ENCODE measurements at places on chromosomes 16 and 17.

GRCh38 chr16:73354434-73354833 lies 306.5 kb upstream of the ZFHX3 start:
- DNase-seq, result no peak

GRCh38 chr17:17446666-17447155 lies 30.1 kb upstream of the MED9 start:
- no peak for DNase-seq

- no peak for DNase-seq
Measured at GRCh38 chr16:81745704-81746558, 33.2 kb upstream of the PLCG2 start.

DNA sequence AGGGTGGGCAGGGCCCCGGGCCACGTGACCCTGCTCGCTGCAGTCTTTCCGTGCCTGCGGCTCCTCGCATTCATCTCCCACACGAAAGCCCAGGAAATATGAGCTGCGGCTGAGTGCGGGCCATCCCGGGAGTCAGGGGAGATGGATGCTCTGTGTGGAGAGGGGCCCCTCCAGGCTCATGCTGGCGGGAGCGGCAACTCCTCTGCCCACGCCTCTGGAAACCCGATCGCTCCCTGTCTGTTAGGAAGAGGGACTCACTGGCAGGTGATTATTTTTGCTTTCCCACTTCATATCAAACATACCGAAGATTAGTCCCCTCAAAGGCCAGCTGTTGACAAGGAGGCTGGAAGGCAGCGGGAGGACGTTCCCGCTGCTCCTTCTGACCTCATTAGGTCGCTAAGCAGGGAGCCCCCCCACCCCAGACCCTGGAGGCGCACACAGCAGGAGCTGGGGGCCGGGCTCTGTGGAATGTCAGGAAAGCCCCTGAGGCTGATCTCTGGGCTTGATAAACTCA lies 228.5 kb downstream of the FOXL1 start:
- DNase-seq, result no peak

DNA sequence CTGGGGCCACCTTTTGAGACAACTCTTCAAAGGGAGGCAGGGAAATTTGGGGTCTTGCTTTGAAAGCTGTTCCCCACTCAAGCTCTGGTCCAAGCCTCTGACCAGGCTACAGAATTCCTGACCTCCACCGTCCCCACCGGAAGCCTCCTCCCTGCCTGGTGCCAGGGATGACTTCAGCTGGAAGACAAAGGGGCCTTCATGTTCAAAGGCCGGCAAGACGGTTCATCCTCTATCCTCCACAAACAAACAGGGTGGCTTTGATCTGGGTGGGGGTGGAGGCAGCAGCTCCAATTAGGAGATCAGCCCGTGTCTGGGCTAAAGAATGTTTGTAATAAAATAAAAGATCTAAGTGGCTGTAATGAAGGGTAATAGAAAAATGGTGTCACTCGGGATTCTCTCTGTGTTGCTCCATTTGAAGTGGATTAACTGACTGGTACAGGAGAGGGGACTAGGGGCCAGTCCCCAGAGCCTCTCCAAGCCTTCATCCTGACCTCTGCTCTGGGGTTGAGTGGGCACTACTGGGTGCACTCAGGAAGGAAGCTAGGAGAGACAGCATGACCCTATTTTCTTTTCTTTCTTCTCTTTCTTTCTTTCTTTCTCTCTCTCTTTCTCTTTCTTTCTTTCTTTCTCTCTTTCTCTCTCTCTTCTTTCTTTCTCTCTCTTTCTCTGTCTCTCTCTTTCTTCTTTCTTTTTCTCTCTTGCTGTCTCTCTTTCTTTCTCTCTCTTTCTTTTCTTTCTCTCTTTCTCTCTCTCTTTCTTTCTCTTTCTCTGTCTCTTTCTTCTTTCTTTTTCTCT lies 27.5 kb upstream of the NKD1 start:
- no peak for DNase-seq

DNA sequence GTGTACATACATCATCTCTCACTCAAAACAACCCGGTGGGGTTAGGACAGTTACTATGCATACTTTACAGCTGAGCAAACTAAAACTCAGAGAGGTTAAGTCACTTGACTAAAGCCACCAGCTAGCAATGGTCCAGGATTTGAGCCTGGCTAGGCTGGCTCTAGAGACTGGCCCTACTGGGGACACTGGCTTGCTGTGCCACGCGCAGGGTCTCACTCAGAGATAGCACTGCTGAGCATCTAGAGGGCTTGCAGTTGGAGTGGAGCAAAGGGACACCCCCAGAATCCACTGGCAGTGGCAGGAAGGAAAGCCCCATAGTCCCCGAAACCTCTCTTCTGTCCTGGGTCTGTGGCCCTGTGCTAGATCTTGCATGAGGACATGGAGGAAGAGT lies 11.1 kb downstream of the SAMD14 start:
- no peak for DNase-seq

DNA sequence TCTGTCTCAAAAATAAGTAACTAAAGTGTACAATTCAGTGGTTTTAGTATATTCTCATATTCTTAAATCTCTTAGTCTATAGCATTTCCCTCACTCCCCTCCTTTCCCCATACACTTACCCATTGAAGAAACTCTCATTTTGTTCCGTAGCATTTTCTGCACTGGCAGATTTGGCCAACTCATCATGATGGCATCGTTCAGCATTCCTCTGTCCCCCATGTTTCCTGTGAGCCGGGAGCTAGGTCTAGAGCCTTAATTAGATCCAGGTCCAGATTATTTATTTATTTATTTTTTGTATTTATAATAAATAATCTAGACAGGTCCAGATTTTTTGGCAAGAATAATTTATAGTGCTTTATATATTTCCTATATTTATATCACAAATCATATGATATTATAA lies 31.0 kb downstream of the HEATR3 start:
- no peak for DNase-seq

GRCh38 chr17:70190959-70191805 lies 21.9 kb downstream of the KCNJ2 start:
- no peak for DNase-seq

DNA sequence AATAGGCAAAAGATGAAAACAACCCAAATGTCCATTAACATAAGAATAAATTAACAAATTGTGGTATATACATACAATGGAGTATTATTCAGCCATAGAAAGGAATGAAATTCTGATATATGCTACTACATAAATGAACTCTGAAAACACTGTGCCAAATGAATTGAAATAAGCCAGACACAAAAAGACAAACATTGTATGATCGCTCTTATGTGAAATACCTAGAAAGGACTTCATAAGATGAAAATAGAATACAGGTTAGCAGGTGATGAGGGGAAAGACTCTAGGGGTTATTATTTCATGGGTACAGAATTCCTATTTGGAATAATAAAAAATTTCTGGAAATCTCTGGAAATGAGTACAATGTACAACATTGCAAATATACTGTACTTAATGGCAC lies 80.2 kb downstream of the BRIP1 start:
- no peak for DNase-seq

DNA sequence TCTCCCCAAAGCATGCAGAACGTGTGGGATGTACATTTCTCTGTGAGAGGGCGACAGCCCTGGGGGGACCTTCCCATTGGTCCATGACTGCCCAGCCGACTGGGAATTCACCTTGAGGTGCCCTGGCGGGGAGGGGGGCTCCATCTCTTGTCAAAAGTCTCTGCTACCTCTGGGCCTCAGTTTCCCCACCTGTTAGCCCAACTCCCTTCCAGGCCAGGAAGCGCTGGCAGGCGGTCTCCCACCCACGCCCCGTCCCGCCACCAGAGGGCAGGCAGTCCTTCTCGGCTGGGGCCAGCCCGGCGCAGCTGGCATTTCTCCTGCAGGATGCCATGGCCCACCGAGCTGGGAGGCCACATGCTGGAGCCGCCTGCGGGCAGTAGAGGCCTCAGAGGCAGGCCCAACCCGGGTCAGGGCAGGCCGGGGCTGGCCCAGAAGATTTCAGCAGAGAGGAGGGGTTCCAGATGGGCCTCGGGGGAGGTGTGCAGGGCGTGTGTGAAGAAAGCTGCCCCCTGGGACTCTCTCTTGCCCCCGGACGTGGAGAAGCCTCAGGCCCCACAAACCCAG lies 16.6 kb downstream of the CD7 start:
- peak; percentile 44 for DNase-seq

DNA sequence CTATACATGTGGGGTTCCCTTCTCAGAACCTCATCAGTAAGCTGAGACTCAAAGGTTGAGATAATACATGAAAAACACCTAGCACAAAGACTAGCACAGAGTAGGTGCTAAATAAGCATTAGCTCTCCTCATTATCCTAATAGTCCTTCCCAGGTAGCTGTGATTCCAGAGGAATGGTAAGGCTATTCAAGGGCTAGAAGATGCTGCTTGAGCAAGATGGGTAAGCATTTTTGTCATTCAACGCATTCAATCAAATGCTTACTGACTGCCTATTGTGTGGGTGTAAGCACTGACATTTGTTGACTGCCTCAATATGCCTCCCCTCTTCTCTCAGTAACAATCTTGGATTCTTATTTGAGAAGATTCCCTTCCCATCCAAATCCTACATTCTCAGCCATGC lies 4.0 kb downstream of the SUPT4H1 start:
- no peak for DNase-seq

- DNase-seq, result no peak
Measured at GRCh38 chr16:58377932-58378331, 14.3 kb upstream of the GINS3 start.

- DNase-seq, result no peak
Measured at GRCh38 chr17:8944748-8945147, 20.8 kb downstream of the PIK3R5 start.

- DNase-seq, result no peak
Measured at GRCh38 chr17:55820675-55821074, 69.8 kb downstream of the PCTP start.

GRCh38 chr17:8408371-8408770 lies 10.7 kb upstream of the RNF222 start:
- no peak for DNase-seq

- no peak for DNase-seq
Measured at GRCh38 chr17:34713687-34714086, 134.3 kb downstream of the TMEM132E start.

DNA sequence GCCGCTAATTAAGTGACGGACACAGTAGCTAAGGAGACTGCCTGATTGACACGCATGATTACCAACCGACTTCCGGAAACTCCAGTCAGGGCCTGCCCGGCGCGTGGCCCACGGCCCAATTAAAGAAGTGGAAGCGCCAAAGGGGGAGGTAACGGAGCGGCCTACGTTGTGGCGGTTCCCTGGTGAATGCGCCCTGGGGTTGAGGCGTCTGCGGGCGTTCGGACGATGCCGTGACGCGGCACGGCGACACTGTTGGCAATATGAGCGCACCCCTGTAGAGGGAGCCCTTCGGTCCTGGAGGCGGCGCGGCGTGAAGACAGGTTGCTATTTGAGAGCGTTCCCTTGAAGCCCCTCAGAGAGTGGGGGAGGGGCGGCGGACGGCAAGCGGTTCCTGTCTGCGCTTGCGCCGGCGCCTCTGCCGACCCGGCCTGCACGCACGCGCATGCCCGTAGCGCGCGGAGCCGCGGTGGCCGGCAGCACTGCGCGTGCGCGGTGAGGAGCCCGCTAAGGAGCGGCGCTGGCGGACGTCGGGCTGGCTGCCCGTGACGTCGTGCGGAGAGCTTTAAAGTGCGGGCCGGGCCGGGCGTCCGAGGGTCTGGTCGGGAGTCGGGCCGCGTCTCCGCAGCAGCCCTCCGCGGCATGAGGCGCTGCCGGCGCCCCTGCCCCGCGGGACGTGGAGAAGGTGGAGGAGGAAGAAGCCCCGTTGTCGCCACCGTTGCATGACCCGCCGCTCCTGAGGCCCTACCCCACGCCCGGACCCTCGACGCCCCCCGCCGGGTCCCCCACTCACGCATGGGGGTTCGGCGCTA lies at the start of gene ALKBH5:
Gene ALKBH5, plus strand, starts transcription at position 495 of the 809 bp plus-strand sequence. CDS start 416 bp downstream, outside the sequence.
- DNase-seq, result peak; percentile 99

DNA sequence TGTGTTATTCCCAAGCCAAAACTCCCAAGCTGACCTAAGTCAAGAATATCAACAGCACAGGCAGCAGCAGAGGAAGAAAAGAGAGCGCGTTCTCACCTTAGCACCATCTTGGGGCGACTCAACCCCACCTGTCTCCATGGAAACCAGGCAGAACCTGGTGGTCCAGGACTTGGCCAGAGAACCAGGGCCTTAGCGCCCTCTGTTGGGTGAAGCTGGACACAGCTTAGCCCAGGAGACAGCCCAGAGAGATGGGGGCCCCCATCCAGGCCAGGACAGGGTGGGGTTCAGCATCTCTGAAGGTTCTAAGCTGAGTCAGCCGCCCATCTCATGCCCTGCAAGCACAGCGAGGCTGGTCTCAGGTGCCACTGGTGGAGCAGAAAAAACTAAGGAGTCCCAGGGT lies 60.1 kb upstream of the TMEM132E start:
- no peak for DNase-seq

- no peak for DNase-seq
Measured at GRCh38 chr17:71926746-71927398, 193.9 kb upstream of the SOX9 start.

DNA sequence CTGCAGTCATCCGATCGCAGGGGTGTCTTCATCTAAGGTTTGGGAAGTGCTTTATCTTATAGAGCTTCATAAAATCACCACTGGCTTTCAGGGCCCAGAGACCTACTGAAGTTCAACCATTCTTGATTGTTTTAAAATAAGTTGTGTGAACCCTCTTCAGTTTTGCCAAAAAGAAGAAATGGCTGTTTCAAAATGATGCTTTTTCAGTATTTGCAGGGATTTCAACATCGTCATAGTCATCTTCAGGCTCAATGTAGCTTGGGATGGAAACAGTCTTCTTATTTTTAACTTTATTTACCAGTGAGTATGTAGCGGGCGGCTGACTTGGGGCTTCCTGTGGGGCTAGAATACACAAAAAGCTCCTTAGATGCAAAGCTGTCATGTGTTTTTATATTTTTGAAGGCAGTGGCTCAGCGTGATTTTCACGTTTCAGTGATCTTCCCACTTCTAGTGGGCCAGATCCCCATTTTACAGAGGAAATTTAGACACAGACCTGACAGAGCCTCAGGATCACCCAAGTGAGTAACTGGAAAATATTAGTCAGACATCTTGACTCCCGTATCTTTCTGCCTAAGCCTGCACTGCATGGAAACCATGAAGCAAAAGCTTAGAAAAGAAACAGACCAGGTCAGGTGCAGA lies 19.1 kb upstream of the ZNF594 start:
- no peak for DNase-seq

DNA sequence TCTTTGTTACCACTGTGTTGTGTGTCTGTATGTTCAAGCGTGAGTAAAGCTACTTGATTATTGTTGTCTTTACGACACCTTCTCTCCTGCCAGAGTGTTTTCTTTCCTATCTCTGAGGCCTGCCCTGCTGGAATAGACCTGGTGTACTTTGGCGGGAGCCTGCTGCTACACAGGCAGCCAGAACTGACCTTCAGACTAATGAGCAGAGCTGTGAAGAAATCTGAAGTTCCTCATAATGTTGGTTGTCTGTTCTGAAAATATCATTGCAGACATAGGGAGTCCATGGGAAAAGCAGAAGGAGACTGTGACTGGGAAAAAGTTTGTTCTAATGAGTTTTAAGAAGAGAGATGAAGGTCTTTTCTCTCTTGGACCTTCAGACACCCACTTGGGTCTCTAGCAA lies 9.8 kb downstream of the RHOT1 start:
- DNase-seq, result no peak

Data from NCI-H1694 (cell line).